Hepatocyte (in vitro differentiated cells): ENCODE measurements at places on chromosomes 1 and 21.

DNA sequence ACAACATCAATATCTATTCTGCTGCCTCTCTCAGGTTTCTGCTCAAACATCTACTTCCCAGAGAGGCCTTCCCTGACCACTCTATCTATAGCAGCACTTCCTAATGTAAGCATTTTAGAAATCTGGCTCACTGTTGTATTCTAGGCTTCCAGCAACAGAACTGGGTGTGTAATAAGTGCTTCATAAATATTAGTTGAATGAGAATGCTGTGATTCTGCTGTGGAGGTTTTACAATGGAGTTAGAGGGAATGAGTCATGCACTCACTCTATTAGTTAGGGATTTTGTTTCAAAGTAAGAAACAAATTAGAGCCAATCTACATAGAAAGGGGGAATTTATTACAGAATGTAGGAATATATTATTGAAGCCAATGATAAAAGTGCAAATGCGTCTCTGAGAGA is 38.6 kb upstream of the SLC35F3 start:
- DNase-seq: no peak

DNA sequence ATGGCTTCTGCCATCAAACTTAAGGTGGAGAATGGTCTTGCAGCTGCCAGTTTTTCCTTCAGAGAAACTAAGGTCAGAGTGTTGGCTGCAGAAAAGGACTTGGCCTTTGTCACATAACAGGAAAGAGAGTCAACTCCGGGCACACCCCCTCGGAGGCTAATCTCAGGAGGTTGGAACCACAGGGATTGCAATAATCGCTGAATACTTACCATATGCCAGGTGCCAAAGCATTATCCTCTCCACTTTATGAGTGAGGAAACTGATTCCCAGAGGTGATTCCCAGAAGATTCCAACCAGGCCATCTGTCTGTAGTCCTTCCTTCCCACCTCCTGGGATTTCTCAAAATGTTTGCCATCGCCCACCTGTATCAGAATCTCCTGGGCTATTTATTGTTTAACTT is 54.0 kb downstream of the LACTBL1 start:
- DNase-seq: no peak

DNA sequence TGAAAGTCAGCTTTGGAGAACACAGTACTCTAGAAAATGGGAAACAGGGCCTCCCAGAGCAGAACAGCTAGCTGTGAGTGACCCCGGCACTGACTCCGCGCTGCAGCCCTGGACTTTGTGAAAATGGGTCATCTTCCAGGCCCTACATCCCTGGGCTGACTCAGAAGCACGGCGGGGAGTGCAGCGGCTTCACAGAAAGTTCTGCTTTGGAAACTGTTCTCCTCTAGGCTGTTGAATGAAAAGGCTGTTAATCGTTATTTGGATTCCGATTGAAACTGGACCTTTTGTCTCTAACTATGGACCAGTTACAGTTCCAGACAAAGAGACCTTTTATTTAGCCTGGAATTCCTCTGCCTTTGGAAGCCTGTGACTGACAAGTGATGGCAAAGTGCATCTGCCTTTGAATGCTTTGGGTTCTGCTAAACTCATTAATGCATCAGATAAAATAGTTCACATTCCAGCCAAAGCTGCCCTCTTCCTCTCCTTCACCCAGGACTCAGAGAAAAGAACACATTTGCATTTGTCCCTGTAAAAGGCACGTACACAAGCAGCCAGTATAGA is 144.9 kb upstream of the HOOK1 start:
- DNase-seq: peak; percentile 49

DNA sequence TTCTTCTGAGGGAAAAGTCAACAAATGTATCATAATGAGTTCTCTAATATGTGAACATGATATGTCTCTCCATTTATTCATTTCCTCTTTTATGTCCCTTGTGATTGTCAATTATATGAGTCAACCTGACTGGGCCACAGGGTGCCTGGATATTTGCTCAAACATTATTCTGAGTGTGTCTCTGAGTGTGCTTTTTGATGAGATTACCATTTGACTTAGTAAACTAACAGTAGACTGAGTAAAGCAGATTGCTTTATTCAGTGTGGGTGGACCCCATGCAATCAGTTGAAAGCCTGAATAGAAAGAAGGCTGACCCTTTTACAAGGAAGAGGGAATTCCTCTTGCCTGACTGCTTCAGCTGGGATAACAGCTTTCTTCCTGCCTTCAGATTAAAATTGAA is 142.6 kb downstream of the SLC35F3 start:
- no peak for DNase-seq

GRCh38 chr1:182968151-182968741 is 15.3 kb upstream of the SHCBP1L start:
- DNase-seq: peak; percentile 52

GRCh38 chr1:25610822-25611630 is 5.6 kb upstream of the MAN1C1 start:
- DNase-seq: no peak

- peak; percentile 88 for DNase-seq
Measured at GRCh38 chr1:159197561-159198557, 6.8 kb upstream of the ACKR1 start.
